Smooth muscle cell of the brain vasculature (primary cell): ENCODE measurements at places on chromosomes 12 and 14.

GRCh38 chr14:33229269-33229929 is 290.7 kb downstream of the NPAS3 start:
- DNase-seq = peak; percentile 1

- no peak for DNase-seq
Measured at GRCh38 chr12:91743704-91744321, 401.8 kb downstream of the BTG1 start.

DNA sequence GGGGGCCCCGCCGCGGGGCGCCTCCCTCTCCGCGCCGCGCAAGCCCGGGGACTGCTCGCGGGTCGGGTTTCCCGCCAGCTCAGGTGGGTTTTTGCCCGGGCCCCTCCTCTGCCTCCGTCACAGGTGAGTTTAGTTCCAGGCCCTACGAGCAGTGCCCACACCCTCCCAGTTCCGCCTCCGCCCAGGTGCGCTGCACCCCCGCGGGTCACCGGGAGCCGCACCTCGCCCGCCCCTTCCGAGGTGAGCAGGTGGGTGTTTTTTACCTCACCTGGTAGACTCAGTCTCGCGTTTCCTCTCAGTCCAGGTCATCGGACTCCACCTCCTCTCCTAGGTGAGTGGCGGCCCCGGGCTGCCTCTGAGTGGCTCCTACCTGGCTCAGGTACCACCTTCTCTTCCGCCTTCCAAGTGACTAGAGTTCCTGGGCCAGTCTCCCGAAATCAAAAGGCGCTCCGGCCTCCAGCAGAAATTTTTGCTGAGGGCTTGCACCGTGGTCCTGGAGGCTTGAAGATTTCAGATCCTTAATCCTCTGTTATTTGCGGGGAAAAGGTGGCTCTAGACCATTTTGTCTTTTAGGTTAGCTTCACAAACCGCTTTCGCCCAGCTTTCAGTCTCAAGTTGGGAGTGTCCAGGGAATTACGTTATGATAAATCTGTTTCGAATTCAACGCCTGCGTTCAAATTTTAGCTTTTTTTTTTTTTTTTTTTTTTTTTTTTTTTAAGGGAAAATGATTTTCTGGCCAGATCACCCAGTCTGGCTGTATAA is at the start of gene TMEM30B:
Gene TMEM30B, minus strand, starts transcription at position 153 of the 762 bp plus-strand sequence. CDS start 191 bp downstream, outside the sequence.
- DNase-seq = no peak

DNA sequence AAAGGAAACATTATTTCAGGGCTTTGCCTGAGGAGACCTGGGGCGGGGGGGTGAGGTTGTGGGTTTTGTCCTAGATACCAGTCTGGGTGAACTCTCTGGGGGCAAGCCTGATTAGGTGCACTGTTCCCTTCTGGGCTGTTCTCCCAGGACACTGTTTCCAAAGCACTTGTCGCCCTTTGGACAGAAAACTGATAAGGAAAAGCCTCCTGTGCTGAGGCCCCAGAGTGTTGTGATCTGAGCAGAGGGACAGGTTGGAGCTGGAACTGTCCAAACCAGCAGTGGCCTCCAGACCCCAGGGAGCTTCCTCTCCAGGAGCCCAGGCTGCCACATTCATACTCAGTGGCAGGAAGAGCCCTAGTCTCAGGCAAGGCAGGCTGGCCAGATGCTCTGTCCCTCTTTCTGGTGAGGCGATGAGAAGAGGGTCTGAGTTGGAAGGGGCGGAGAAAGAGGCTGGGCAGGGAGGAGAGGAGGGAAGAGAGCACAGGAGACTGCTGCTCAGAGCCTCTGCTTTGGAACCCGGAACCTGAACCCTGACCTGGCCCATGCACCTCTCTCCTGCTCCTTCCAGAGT is 1.9 kb downstream of the GALNT16 start:
- no peak for DNase-seq

DNA sequence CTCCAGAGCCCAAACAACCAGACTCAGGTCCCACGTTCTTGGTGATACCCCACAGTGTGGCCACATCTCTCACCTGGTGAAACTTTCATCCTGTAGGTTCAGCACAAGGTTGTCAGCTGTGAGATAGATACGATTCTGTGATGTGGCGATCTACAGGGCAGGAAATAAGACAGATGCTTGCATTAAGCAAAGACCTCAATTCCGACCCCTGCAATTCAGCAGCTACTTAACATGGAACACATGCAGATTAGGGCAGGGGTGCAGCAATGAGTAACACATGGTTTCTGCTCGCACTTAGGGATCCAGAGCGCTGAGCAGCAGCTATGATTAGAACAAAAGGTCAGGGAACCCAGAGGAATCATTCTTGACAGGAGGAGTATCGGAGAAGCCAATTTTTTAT is 4.1 kb downstream of the PHB2 start:
- no peak for DNase-seq

- no peak for DNase-seq
Measured at GRCh38 chr12:21546716-21547115, 20.6 kb downstream of the SPX start.

DNA sequence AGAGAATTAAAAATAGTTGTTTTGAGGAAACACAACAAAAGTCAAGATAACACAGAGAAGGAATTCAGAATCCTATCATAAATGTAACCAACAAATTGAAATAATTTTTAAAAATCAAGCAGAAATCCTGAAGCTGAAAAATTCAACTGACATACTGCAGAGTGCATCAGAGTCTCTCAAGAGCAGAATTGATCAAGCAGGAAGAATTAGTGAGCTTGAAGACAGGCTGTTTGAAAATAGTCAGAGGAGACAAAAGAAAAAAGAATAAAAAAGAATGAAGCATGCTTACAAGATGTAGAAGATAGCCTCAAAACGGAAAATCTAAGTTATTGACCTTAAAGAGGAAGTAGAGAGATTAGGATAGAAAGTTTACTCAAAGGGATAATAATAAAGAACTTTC is 65.8 kb upstream of the PPP2R5C start:
- no peak for DNase-seq

DNA sequence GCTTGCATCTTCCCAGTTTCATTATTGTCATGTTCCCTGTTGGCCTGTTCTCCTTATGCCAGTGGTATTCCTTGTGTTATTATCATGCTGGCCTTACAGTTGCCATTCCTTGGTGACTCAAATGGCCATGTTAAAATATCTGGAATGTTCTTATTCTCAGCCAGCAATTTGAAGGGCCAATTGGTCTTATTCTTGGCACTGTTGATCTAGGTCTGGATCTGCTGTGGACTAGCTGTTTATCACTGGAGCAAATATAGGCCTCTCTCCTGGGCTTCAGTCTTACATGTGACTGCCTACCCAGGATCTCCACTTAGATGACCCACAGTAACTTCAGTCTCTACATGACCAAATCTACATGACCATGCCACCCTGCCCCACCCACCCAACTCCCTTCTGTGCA is 5.4 kb downstream of the CIPC start:
- no peak for DNase-seq

GRCh38 chr14:52792097-52792415 is 649 bp upstream of the GNPNAT1 start:
- no peak for DNase-seq

GRCh38 chr12:110349514-110350151 is 53.9 kb downstream of the ANAPC7 start:
- no peak for DNase-seq

- no peak for DNase-seq
Measured at GRCh38 chr14:69355607-69356281, 42.4 kb downstream of the ERH start.

GRCh38 chr14:64910847-64911495 is 3.3 kb upstream of the CHURC1 start:
- DNase-seq = peak; percentile 7

DNA sequence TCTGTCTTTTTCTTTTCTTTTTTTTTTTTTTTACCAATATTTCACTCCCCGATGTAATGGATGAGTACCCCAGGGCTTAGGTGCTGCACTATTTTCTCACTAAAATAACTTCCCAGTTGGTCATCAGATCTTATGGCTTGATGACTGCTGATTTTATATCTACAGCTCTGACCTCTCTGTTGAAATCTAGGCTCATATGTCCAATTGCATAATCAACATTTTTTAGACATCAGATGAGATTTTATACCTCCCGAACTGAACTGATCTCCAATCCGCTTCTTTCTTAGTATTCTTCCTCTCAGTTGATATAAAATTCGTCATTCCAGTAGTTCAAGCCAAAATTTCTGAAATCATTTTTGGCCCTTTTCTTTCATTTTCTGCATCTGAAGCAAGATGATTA is 1236.5 kb downstream of the SLC16A7 start:
- no peak for DNase-seq

DNA sequence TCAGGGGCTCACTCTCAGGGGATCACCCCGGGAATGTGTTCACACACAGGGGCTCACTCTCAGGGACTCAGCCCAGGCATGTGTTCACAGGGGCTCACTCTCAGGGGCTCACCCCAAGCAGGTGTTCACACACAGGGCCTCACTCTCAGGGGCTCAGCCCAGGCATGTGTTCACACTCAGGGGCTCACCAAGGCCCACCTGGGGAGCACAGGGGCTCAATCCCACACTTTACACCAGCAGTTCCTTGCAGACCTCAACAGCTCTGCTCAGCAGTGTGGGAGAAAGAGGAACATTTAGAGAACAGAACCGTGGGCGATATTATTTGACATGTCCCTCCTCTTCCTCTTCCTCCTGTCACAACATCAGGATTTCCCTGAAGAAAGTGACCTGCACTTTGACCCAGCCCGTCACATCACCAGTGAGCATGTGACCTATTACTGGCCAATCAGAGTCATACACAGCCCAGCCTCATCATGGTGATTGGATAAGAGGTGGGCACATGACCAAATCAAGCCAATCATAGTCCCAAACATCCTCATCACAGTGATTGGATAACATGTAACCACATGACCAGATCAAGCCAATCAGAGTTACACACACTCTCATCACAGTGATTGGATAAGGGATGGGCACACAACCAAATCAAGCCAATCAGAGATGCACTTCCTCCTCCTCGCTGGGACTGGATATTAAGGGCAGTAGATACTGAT is 359.4 kb upstream of the SFSWAP start:
- DNase-seq = no peak

DNA sequence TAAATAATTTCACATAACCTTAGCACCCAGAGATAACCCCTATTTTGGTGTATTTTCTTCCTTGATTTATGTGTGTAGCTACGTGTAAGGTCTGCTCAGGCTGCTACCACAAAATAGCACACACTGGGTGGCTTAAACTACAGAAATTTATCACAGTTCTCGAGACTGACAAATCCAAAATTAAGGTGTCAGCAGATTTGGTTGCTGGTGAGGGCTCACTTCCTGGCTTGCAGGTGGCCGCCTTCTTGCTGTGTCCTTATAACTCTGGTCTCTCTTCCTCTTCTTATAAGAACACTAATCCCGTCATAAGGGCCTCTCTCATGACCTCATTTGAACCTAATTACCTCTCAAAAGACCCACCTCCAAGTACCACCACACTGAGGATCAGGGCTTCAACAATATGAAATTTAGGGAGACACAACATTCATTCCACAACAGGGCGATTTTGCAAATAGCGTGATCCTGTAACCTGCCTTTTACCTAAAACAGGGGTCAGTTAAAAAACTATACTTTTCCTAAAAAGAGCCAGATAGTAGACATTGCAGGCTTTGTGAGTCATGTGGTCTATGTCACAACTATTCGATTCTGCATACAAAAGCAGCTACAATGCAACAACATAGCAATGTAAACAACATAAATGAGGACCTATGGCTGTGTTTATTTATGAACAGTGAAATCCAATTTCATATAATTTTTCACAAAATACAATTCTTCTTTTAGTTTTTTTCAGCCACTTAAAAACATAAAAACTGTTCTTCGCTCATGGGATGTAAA is 371.7 kb downstream of the DPF3 start:
- no peak for DNase-seq

DNA sequence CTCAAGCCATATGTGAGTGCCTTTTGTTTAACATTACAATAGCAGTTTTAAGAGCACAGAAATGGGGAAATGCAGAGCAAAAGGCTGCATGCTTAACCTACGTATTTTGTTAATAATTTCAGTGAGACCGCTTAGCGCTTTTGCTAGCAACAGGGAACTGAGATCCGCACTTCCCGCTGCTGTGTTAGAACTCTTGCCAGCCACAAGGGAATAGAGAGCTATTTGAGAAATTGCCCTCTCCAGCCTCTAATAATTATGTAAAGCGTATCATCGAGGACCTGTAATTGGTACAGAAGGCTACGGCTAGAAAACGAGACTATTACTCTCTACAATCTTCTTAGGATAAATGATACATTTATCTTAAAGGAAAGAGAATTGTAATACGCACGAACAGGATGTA is 205.2 kb upstream of the GRIP1 start:
- DNase-seq = no peak

- peak; percentile 32 for DNase-seq
Measured at GRCh38 chr12:88299567-88300101, 157.5 kb downstream of the TMTC3 start.

GRCh38 chr12:6928703-6929407 is 1.1 kb downstream of the ATN1 start:
- no peak for DNase-seq

- no peak for DNase-seq
Measured at GRCh38 chr12:69880571-69880970, 55.5 kb downstream of the MYRFL start.

DNA sequence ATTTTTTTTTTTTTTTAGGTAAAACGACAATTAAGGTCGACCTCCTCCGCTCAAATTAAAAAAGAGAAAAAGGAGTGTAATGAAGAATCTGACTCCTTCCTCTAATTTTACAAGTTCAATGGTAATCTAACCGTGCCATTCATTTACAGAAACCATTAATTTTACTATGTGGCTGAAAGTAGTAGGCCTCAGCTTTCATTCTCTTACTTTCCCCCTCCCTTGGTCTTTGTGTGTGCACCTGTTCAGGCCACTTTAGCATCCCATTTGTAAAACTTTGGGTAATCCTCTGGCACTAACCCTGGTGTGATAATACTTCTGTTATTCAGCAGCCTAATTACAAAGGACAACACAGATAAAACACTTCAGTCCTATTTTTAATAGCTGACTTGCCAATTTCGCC is 128.1 kb downstream of the ASCL1 start:
- DNase-seq = no peak

- no peak for DNase-seq
Measured at GRCh38 chr12:15151161-15152091, 69.8 kb downstream of the RERG start.

- DNase-seq = no peak
Measured at GRCh38 chr14:20630340-20631022, 11.0 kb downstream of the OR6S1 start.

DNA sequence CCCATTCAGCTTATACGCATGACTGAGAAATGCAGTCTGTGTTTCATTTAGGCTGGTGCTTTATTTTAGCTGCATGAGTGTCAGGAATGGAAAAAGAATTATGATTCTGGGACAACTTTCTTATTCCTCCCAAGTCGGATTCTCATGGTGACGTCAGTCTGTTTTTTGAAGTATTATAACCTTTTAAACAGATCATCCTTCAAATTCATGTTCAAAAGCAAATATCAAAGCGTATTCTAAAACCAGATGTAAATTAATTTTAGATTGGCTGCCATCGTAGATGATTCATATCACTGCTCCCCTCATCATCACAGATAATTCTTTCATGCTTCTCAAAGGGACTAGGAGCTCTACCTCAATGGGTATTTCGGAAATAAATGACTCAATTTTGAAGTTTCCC is 15.0 kb downstream of the FNTB start:
- no peak for DNase-seq
